ENCODE measurements at places on chromosomes 7 and 10.

DNA sequence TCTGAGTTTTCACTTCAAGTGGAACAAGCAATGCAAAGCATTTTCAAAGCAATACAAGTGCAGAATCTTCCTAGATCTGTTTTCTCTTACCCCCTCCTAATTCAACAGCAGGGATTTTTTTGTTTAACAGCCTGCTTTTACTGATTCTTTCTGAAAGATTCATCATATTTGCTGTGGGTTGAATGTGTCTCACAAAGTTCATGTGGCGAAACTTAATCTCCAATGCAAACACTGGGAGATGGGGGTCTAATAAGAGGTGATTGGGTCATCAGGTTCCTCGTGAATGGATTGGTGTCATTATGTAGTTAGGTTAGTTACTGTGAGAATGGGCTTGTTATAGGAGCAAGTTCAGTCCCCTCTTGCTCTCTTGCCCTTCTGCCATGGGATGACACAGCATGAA lies 107.6 kb downstream of the CNNM2 start:
- DNase-seq, result no peak

GRCh38 chr7:50329775-50330174 lies 25.3 kb downstream of the IKZF1 start:
- DNase-seq, result no peak

DNA sequence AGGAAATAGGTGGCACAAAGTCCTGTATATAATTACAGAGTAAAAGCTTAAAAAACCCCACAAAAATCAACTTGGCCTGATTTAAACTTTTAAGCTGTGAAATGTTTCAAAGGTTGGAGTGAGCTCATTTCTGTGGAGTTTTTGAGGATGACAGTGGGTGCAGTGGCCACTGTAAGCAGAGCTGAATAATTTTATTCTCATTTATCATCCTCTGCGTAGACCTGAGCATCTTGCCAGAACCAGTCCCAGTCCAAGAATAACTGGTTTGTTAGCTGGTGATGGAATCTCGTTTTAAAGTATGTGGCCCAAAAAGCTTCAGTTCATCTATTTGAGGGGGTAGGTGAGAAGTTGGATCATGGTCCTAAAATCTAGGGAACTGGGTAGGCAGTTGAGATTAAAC lies 4.4 kb downstream of the BMPER start:
- no peak for DNase-seq

GRCh38 chr7:56605146-56605545 lies 488.9 kb upstream of the NUPR2 start:
- no peak for DNase-seq

GRCh38 chr10:28631896-28632583 lies 45.3 kb upstream of the BAMBI start:
- DNase-seq, result no peak

DNA sequence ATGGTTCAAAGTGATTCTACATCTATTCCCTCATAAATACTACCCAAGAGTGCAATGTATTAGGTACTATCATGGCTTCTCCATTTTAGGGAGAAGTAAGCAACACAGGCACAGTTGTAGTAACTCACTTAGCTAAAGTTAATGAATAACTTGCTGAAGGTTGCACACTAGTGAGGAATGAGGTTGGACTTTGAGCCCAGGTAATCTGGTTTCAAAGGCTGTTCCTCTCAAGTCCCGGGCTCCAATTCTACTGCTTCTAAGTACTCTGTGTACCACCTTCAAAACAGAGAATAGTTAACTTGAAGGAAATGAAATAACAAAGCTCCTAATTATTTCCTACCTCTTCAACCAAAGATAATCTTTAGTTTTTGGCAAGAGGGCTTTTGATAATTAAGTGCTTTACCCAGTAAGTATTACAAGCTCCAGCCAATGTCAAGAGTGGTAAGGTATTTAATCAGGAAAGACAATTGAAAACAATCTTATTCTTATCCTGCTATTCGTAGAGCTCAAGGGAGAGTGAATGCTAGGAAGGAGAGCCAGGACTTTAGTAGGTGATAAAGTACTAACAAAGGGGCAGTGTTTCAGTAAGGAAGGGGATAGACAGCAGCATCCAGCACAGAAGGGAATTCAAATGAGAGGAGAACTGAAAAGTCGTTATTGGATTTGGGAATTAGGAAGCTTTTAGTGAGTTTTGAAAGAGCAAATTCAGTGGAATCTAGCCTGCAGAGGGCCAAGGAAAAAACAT lies 158.2 kb upstream of the PTPRZ1 start:
- no peak for DNase-seq

DNA sequence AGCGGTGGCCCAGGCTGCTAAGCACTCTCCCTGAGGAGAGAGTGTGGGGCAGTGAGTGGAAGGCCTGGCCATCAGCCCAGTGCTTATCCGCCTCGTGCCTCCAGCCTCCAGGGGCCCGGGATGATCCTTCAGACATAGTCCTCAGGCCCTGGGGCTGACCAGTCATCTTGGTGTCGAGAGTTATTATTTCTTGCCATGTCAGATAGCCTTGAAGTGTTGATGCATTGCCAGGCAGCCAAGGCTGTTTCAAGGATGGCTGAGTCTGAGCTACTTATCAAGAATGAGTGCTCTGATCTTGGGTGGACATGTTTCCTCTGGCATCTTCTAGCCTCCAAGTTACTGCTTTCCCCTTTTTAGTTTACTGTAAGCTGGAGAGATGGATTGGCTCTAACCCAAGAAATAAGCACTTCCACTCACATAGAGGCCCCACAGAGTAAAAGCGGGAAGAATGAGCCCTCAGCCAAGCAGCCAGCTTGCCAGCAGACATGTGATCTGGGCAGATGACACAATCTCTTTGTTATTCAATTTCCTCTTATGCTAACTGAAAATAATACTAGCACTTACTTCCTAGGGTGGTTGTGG lies 136.5 kb upstream of the NAMPT start:
- no peak for DNase-seq

- no peak for DNase-seq
These were observed 448.5 kb upstream of the ANKRD30A start for GRCh38 chr10:36676756-36677430.

- no peak for DNase-seq
These were observed 32.9 kb downstream of the CDC123 start for GRCh38 chr10:12228851-12229250.

DNA sequence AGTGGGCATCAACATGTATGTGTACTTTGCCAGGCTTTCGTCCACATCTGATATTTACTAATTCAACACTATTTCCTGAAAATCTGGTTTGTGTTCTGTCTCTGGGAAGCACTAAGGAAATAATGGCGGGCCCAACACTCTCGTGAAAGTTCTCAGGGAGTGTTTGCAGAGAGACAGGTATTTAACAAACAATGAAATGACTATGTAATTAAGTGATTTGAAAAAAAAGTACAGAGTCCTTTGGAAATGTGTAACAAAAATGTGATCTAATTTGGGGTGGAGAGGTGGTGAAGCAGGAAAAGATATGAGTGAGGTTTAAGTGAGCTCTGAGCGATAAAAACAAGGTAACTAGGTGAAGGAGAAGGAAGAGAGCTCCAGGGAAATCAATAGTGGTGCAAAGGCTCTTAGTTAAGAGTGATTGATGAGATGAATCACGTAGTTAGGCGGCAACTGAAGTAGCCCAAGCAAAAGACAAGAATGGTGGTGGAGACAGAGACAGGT lies 95.3 kb upstream of the DNAJB12 start:
- DNase-seq, result no peak

- DNase-seq, result no peak
These were observed 185.6 kb upstream of the PRSS58 start for GRCh38 chr7:142443216-142444010.

DNA sequence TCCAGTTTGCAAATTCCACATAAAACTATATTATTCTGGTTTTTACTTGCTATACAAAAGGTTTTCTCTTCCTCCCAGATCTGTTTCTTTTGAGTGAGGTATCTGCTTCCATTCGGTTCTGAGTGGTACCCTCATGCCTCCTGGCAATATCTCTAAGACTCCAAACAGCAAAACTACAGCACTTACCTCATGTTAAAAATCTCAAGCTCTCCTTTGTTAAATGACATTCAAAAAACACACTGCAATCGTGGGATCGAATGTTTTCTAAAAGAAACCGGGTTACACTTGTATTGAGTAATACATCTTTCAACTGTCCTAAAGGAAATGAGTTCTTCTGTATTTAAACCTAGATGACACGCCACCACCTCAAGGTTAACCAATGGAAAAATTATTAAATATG lies 11.1 kb downstream of the YWHAG start:
- DNase-seq, result no peak

GRCh38 chr7:135713836-135714470 lies 14.0 kb downstream of the SLC13A4 start:
- no peak for DNase-seq

- no peak for DNase-seq
These were observed 73.0 kb downstream of the ADCY1 start for GRCh38 chr7:45646996-45647825.

DNA sequence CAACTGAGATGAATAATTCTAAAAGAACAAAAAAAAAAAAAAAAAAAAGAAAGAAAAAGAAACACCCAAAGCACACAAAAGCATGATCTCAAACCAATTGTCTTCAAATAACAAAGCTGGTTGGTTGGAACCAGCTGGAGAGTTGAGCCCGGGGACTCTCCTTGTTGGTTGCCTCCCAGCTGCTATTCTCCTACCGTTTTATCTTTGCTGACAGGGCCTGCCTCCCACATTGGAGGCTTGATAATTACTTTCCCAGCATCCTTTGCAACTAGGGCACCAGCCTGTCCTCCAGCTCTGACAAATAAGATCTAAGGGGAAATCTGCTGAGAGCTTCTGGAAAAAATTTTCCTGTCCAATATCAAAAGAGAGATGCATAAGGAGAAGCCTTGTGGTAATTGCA lies 6.8 kb downstream of the PON1 start:
- DNase-seq, result no peak

DNA sequence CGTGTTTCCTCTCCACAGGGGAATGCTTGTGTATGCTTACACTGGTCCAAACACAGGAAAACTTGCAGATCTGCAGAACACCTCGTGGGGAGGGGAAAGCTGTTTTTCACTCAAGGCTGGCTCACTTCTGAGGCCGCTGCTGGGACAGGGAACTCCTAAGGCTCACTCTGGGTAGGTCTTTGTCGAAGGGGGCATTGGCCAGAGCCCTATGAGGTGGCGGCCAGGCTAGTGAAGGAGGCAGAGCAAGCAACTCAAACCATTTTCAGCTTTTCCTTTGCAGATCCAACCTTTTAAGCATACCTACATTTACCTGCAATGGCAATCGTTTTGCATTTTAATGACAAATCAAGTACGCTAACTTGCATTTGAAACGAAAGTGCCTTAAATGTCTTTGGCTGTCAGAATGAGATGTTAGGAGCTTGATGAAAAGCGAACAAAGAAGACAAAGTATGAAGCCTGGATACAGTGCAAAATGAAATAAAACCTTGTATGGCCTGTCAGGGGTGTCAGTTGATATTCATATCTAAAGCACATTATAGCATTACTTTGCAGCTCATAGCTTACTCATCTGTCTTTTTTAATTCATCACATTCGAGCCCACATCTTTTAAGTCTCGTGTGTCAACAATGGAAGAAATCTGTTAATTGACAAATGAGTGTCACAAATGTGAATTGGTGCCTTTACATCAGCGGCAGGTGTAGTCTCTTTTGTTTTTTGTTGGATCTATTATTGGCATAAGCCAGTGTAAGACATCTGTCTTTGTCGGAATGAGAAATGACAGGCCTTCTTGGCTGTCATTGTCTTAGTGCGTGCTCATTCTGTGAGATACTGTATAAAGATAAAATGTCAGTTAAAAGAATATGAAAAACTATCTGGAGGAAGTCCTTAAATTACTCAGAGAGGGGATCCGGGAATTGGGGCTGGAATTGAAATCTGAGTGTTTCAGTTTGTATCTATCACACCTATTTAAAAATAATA lies 30.5 kb downstream of the LRMDA start:
- DNase-seq, result no peak

DNA sequence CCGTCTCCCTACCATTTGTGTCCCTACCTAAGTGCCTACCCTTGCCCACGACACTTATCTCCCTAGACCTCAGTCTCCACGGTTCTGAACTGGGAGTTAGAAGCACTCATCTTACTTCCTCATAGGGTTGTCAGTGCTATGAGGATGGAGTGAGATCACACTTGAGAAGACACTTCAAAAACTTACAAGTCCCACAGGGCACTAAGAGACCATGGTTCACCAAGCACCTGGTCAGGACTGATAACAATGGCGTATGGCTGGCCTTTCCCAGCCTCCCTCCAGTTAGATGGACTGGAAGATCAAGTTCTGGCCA lies 43.2 kb downstream of the KCNMA1 start:
- DNase-seq, result no peak

DNA sequence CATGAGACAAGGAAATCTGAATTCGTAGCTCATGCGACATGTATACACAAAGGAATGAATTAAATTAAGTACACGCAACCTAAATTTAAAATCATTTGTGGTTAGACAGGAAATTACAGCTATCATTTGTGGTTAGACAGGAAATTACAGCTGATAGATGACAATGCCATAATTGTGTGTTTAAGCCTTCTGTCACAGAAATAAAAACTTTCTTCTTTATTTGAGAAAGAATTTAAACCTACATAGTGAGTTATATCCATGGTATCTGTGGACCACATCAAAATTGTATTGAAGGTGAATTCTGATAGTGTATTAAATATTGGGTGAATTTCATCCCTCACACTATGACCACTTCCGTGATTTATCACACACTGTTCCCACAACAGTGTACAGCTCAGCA lies 362.9 kb downstream of the MAGI2 start:
- DNase-seq, result no peak

- no peak for DNase-seq
These were observed 2.5 kb upstream of the BUB3 start for GRCh38 chr10:123151737-123152135.

DNA sequence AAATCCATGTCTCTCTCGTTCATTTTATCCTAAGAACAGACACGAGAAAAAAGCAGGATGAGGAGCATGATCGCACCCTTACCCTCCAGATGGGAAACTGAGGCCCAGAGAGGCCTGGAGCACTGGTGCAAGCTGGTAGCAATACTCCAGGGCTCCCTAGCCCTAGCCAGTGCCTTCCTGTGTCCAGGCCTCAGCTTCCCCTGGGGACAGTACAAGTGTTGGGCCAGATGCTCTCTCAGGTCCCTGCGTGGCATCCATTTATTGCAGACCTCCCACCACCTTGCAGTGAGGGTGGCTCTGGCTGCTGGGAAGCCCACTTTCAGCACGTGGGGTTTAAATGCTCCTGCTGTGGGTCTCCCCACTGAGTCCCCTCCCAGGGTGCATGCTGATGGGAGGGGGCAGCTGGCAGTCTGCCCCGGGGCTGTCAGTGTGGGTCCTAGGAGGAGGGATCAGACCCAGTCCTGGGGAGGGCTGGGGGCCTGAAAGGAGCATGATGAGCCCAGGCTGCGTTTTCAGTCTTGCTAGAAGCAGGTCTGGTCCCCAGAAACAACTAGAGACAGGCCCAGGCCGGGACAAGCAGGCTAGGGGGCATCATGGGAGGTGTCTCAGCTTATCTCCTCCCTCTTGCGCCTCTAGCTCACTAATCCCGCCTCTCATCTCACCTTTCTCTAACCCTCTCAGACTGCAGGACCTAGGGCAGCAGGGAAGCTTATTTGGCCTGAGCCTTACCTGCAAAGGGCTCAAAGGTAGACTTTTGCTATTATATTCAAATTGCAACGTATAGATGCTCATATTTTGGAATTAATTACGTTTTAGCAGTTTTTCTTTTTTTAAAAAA lies 662 bp upstream of the PPIF start:
- DNase-seq, result no peak

GRCh38 chr7:133480868-133481267 lies 228.0 kb downstream of the EXOC4 start:
- DNase-seq, result no peak

GRCh38 chr10:14247377-14248116 lies 83.2 kb downstream of the FRMD4A start:
- DNase-seq, result no peak

GRCh38 chr7:24873944-24874343 lies 106.0 kb downstream of the OSBPL3 start:
- no peak for DNase-seq

- no peak for DNase-seq
These were observed 5.8 kb upstream of the AGR2 start for GRCh38 chr7:16810573-16810972.
